ENCODE measurements at places on chromosomes 3 and 15.

- DNase-seq, result no peak
Measured at GRCh38 chr3:62242831-62243509, 130.4 kb downstream of the FEZF2 start.

DNA sequence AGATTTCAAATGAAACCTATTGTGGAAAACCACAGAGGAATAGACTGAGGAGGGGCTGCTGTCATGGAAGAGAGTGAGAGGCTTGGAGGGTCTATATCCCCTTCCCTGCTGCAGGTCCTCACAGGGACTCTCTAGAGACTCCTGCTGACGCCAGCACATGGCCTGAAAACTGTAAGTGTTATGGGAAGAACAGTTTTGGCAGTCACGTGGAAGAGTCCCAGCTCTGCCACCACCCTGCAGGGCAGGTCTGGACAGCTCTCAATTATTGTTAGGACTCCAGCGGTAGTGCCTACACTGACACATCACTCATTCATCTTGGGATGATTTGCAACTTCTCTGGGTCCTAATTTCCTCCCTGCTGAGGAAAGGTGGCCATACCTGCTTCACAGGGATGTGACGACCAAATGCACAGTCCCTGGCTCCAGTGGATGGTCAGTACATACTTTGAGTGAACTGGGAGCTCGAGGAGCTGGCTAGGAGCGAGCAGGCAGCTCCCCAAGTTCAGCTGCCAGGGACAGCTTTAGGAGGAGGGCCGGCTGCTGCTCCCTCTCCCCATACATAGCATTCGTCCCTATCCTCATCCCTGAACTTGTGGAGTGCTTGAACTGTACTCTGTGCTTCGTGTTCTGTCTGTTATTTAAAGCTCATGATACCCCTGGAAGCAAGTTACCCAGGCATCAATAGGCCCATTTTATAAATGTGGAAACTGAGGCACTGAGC lies 49.2 kb downstream of the CTXND1 start:
- DNase-seq, result no peak

- DNase-seq, result no peak
Measured at GRCh38 chr3:139280027-139280671, 63.7 kb upstream of the MRPS22 start.

DNA sequence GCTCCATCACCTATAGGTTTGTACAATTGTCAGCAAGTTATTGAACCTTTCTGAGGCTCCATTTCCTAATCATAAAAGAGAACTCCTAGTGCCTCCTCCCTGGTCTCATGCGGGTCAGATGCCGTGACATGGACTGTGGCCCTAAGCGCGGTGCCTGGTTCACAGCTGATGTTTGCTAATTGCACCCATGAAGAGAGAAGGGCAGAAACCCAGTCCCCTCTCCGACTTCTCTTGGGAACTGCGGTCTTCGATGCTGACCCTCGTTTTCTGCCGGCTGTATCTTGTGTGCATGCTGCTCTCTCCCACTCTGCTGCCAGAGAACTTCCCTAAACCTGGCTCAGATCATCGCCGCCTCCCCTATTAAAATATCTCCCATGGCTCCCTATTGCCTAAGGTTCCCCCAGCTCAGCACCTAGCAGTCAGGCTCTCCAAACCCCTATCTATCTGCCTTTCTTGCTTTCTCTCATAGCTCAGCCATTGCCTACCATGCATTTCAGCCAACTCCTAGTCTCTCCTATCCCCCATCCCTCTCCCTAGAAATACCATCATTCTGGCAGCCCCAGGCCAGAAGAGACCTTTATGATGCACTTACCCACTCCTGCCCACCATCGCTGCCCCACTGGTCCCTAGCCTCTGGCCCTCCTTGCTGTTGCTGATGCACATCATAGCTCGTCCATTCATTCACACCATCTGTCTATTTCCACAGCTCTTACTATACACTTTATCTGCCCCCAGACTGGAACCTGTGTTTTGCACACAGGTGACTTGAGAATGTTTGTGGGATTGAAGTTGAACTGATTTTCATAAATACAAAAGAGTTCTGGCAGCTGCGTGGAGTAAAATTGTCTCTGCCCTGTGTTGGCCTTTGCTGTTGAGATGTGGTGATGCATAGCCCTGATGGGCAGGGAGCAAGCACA lies 6.6 kb downstream of the ISG20 start:
- DNase-seq, result no peak

DNA sequence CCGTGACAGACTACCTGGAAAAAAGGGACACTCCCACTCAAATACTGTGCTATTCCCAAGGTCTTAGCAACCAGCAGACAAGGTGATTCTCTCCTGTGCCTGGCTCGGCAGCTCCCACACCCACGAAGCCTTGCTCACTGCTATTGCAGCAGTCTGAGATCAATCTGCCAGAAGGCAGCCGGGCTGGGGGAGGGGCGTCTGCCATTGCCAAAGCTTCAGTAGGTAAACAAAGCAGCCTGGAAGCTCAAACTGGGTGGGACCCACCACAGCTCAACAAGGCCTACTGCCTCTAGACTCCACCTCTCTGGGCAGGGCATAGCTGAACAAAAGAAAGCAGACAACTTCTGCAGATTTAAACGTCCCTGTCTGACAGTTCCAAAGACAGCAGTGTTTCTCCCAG lies 128.4 kb upstream of the SETMAR start:
- no peak for DNase-seq

GRCh38 chr3:80542456-80542855 lies 774.7 kb upstream of the ROBO1 start:
- DNase-seq, result no peak

GRCh38 chr3:194285024-194285849 lies 65.9 kb downstream of the CPN2 start:
- no peak for DNase-seq

GRCh38 chr15:52801748-52802085 lies 11.6 kb upstream of the ONECUT1 start:
- no peak for DNase-seq

DNA sequence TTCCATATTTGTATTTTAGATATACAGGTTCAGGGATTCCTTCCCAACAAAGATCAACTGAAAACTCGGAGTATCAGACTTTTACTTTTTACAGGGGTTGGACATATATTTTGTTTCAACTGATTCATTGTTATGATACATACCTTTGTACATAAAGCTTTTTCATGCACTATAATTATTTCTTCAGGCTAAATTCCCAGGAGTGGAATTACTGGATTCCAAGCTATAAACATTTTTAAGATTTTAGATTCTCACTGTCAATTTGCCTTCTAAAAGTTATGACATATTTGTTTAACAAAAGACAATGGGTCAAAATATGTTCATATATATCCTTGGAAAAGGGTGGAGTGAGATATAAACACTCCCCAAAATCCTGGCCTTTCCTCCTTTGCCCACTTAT lies 449.0 kb downstream of the PDCD6IP start:
- DNase-seq, result no peak

DNA sequence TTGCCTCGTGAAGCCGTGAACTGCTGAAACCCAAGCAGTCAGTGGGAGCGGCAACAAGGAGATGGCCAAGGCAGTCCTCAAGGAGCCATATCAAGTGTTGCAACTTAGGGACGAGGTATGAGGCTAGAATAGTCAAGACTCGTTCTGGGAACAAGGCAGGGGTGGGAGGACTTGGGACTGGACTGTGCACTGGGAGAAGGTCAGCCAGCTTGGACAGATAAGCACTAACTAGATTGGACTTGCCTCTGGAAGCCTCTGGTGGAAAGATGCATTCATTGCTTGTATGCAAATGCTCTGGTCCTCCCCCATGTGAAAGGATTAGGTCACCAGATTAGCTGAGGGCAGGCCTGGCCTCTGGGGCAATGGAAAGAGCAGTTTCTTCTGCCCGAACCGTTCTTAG lies 123.3 kb upstream of the CTNNB1 start:
- DNase-seq, result no peak

DNA sequence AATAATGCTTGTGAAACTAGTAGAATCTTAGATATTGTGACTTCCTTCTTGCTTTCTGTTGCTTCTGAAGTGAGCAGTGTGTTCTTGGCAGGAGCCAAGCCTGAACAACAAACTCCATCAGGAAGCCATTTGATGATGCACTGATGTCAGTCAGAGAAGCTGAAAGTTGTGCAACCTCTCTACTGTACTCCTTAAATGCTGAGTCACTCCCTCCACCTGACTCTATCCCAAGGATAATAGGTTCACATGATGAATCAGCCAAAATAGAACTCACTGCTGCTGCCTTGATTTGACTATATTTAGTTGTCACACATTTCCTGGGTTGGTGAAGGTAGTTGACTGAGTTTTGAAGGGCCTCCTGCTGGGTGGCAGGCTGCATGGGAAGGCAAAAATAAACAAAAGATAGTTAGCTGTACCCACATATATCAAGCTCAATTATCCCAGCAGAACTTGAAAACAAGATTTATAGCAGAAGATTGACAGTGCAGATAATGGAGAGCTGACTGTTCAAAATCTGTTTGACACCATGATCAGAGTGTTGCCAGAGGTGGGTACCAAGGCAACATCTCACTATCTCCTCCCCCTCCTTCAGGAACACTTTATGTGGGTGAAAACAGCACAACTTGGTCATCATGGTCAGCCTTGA lies 328.4 kb upstream of the DPH6 start:
- no peak for DNase-seq

- no peak for DNase-seq
Measured at GRCh38 chr3:151460228-151460627, 633 bp downstream of the IGSF10 start.

DNA sequence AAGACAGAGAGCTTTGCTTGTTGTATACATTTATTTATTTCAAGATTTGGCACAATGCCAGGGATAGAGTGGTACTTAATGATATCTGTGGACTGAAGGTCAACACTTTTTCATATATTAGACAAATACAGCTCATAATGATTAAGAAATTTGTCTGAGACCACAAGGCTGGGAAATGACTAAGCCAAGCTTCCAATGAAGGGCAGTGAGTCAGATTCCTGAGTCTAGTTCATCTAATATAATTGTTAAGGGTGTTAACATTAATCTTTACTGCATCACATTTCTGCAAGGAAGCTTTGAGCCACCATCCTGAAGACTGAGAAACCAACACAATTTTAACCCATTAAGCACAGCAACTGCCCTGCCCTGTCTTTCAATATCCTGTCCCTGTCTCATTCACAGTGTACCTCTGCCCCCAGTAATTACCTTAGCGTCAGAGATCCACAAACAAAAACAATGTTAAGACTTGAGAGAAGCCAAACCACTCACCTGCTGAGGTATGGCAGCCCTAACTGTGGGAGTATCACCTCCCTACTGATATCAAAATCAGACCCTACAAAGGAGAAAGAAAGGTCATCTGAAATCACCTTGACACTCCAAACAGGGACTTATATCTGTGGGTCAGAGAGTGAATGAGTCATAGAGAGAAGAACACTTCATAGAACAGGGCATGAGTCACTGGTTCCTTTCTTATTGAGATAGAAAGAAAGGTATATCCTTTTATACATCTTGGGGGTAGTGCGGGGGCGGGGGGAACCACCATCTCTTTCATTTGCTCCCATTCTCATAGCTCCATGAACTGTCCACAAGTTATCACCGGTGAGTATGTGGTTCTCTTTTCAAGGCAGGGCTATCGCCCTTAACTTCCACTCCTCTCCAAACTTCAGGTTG lies 74.7 kb downstream of the MAGI1 start:
- no peak for DNase-seq

GRCh38 chr15:60120100-60120499 lies 116.0 kb downstream of the FOXB1 start:
- DNase-seq, result no peak

DNA sequence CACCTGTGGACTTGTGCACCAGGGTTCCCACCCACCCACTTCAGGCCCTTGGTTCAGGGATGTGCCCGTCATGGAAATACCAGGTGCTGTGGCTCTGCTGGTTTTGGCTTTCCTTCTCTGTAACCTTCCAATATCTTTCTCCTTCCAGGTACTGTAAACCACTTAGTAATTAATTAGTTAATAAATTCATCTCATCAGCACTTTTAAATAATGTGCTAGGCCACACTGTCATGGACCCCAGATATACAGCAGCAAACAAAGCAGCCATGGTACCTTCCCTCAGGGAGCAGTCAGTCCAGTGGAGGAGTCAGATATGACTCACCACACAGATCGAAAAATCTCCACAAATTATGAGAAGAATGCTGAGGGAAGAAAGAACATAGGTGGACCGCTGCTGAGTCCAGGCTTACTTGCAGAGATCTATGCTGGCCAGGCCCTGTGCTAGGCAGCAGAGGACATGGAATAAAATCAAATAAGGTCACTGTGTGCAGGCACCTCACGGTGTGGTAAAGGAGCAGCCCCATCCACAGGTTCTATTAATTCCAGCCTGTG lies 6.8 kb upstream of the GATA2 start:
- DNase-seq, result no peak

DNA sequence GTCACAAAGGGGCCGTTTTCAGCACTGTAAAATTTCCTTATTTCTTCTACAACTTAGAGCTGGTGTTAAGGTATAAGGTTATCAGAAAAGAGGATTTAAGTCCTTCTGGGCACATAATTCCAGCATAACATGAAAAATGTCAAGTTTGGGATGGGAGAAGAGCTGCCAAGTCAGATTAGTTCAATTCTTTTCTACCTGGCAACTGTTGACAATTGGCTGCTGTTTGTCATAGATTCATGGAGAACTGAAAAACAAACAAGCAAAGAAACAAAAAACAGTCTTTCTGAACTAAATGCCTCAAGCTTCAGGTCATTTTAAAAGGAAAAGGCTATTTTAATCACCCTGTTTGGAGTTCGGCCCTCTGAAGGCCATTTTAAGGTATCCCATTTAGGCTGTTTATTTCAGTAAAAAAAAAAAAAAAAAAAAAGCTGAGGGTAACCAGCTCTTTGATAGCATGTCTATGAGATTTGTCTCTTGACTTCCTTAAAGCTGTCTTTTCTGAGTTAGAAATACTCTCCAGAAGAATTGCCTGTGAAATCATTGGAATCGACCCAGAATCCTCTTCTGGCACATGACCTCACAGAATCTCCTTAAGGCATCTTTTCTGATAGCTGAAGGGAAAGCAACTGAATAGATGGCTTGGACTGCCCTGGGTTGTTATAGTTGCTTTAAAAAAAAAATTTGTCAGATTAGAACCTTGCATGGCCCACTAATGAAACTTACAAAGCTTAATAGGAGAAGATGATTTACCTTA lies 173.3 kb downstream of the SEMA6D start:
- no peak for DNase-seq

DNA sequence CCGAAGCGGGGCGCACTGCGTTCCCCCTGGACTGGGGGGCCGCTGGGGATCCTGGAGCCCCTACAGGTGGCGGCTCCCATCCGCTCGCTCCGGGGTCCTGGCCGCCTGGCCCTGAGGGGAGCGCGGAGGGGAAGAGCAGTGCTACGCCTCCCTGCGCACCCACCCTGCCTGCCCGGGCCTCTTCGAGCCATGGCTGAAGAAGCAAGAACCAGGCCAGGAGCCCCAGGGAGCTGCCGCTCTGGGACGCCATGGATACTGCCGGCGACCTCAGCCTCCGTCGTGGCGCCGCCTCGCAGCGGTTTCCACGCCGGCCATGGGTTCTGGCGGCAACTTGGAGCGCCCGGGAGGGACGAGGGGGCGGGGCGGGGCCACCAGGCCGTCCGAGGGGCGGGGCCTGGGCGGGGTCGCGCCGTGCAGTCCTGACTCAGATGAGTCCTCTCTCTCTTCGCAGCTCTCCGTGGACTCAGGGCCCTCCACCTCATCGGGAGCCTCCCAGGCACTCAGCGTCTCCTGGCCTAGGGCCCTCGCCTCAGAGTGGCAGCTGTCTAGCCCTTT lies 50.9 kb downstream of the MYL3 start:
- DNase-seq, result peak; percentile 7

- DNase-seq, result no peak
Measured at GRCh38 chr3:147215660-147216059, 190.7 kb downstream of the ZIC4 start.
